Vagina (tissue), 2 donors: ENCODE measurements at places on chromosomes 12 and 14.

DNA sequence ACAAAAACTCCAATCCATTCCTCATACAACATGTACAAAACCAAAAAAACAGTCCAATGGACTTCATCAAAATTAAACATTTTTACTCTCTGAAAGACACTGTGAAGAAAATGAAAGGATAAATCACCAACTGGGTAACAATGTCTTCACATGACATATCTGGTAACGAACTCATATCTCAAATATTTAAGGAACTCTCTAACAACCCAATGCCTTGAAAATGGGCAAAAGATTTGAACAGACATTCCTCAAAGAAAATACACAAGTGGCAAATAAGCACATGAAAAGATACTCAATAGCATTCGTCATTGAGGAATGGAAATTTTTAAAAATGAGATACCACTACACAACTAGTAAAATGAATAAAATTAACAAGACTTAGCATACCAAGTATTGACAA lies 198.7 kb upstream of the RASSF8 start:
- no peak overlapping the region for H3K27ac ChIP-seq
- DNase-seq, result no peak
- H3K27me3 ChIP-seq, result no peaks in the 10 kb centered on the region
- H3K4me3 ChIP-seq, result no peak overlapping the region

- H3K36me3 ChIP-seq, result no peaks in the 10 kb centered on the region
- no peak overlapping the region for H3K27ac ChIP-seq
- H3K4me3 ChIP-seq, result no peak overlapping the region
- no peak for DNase-seq
- H3K27me3 ChIP-seq, result no peaks in the 10 kb centered on the region
Observed at GRCh38 chr14:100419856-100420255, 96.7 kb downstream of the SLC25A47 start.

DNA sequence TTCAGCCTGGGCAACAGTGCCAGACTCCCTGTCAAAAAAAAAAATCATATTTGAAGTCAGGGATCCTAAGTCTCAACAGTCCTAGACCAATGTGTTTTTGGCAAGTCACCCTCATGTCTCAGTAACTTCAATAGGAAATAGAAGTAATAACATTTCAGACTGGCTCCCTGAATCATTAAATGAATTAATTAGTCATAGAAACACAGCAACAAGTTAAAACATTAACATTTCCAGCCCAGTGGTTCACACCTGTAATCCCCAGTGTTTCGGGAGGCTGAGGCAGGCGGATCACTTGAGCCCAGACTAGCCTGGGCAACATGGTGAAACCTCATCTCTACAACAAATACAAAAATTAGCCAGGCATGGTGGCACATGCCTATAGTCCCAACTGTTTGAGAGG lies 125.2 kb downstream of the GTF2A1 start:
- no peaks in the 10 kb centered on the region for H3K4me1 ChIP-seq
- H3K27ac ChIP-seq, result no peak overlapping the region
- no peak for DNase-seq
- H3K27me3 ChIP-seq, result no peaks in the 10 kb centered on the region

- H3K36me3 ChIP-seq, result no peaks in the 10 kb centered on the region
- H3K27ac ChIP-seq, result peak within 1 kb of the TSS; percentile 89
- H3K4me1 ChIP-seq, result peaks cover 26% of the 10 kb centered on the region
- no peak for DNase-seq
Observed at GRCh38 chr14:22982477-22983245, at the start of gene AJUBA. AJUBA (minus strand) TSS chr14:22982551; CDS start chr14:22982266, 285 bp downstream.

DNA sequence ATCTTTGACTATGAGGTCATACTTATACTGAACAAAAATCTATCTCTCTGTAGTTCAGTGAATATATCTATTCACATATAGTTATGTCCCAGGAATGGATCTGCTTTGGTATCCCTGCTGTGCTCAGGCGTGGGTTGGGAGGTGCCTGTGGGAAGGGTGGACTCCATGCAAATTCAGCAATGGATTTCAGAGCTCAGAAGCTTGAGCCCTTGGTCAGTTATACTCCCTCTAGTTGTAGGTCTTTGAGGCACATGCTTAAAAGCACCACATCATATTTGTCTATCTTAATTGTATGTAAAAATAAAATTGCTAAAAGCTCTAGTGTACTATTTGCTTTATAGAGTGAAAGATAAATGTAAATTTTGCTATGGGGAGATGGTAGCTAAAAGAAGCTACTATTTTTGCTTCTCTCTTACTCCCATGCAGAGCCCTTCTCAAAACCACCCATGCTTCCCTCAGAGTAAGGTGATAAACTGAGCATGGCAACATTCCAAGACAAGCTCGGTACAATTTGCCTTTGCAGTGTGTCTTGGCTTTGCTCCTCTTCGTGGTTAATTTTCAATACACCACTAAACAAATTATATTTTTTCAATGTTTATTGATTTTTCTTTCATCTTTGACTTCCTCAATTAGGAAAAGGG lies 54.9 kb downstream of the SLC16A7 start:
- H3K27me3 ChIP-seq, result no peaks in the 10 kb centered on the region
- peaks cover 18% of the 10 kb centered on the region for H3K4me1 ChIP-seq
- H3K36me3 ChIP-seq, result no peaks in the 10 kb centered on the region
- no peak overlapping the region for H3K27ac ChIP-seq
- H3K4me3 ChIP-seq, result no peak overlapping the region
